ENCODE measurements at places on chromosomes 16 and 17.

DNA sequence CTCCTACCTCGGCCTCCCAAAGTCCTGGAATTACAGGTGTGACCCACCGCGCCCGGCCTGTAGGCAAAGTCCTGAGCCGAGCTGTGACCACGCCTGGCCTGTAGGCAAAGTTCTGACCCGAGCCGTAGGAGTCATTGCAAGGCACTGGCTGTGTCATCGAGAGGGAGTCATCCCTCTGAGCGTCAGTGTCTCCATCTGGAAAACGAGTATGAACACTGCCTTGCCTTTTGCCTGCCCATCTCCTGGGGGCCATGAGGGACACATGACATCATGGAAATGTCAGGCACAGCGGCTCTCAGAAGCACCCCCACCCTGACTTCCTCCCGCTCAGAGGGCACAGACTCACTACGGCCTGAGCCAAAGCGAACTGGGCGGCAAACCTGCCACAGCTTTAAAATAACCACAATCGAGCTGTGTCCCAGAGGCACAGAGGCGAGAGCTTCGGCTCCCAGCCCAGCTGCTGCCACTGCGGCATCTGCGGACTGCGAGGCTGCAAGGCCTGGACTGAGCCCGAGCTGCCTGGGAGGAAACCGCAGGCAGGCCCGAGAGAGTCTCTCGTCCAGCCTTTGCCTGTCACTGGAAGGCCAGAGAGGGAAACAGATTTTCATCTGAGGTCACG is 50.8 kb downstream of the RPH3AL start:
- no peak for DNase-seq

DNA sequence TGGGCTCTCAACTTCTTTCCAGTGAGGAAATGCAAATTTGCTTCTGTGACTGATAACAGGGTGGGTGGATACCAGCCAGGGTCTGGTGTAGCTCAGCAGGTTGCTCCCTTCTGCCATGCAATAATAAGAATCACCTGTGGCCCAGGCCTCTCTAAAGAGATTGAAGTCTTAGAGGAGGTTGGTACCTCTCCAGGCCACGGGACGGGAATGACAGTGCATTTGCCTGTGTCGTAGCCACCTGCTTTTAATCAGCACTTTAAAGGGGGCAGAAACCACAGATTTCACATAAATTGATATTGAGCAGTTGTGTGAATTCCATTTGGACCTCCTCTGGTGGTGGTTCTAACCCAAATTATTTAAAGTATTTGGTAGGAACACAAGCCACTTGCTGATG is 246.9 kb downstream of the PRKCA start:
- DNase-seq = peak; percentile 64

DNA sequence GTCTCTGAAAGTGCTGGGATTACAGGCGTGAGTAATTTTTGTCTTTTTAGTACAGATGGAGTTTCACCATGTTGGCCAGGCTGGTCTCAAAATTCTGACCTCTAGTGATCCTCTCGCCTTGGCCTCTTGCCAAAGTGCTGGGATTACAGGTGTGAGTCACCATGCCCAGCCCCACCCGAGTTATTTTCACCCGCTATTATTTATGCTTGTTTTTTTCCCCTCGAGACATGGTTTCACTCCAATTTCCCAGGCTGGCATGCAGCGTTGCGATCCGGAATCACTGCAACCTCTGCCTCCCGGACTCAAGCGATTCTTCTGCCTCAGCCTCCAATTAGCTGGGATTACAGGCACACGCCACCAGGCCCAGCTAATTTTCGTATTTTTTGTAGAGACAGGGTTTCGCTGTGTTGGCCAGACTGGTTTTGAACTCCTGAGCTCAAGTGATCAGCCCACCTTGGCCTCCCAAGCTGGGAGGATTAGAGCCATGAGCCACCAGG is 9.2 kb downstream of the RPL23 start:
- no peak for DNase-seq

- DNase-seq = no peak
Observed at GRCh38 chr17:52170963-52171572, 12.6 kb upstream of the CA10 start.

DNA sequence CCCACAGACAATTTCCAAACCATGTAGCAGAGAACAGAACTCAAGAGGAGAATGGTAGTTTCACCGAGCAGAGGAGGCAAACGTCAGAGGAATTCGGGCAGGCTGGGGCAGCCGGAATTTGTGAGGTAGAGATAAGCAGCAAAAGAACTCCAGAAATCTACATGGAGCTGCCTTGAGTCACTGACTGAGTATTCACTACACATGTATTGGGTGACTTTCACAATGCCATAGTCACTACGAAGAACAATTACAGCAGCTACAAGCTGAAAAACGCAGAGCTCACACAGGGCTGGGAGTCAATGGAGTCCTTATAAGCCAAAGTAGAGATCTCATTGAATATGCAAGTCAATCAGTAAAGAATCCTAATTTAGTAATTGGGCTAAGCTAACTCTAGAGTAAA is 13.4 kb downstream of the CMC2 start:
- DNase-seq = peak; percentile 61

GRCh38 chr17:56833057-56833808 is 487 bp downstream of the C17orf67 start:
- DNase-seq = no peak

- no peak for DNase-seq
Observed at GRCh38 chr16:17205279-17206211, 265.2 kb downstream of the XYLT1 start.

DNA sequence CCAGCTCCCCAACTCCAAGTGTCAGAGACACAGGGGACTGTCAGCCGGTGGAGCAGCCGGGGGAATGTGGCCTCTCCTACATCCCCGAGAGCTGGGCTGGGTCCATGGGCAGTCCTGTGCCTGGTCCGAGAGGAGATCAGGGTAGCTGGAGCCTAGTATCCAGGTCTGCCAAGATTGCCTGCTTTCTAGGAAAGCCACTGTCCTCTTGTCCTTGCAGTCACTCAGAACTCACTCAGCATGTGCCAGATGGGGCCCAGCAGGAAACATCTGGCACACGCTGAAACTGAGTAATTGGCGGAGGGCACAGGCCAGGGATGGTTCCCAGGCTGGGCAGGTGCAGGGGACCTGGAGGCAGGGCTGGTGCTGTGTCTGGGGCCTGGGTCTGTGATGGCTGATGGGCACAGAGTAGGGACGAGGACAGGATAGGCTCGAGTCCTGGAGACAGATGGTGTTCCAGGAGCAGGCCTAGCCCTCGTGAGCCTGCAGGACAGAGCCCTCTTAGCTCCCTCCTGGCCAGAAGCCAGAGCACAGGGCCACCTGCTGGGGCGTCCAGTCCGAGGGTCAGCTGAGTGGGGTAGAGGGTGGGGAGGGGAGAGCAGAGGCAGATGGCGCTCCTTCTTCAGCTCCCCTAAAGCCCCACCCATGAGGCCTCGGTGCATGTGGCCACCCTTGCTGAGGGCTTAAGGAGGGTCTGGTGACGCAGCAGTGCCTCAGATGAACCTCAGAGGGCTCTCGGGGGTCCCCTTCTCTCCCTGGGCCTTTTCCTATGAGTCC is 31.1 kb downstream of the ADCY7 start:
- no peak for DNase-seq

DNA sequence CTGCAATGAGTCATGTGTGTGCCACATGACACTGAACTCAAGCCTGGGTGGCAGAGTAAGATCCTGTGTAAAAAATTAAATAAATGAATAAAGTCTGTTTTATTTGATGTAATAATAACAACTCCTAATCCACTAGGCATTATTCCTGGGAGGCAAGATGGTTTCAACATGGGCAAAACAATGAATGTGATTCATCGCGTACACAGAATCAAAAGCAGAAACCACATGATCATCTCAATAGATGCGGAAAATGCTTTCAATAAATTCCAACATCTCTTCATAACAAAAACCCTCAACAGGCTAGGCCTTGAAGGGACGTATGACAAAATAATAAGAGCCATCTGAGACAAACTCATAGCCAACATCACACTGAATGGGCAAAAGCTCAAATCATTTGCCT is 195.4 kb downstream of the CDH11 start:
- DNase-seq = no peak

- no peak for DNase-seq
Observed at GRCh38 chr17:68457168-68457538, at the start of gene WIPI1. Gene WIPI1 (minus strand): TSS chr17:68457496. CDS start chr17:68457421, 75 bp downstream.

- no peak for DNase-seq
Observed at GRCh38 chr16:30054959-30055553, 10.5 kb upstream of the ALDOA start.

DNA sequence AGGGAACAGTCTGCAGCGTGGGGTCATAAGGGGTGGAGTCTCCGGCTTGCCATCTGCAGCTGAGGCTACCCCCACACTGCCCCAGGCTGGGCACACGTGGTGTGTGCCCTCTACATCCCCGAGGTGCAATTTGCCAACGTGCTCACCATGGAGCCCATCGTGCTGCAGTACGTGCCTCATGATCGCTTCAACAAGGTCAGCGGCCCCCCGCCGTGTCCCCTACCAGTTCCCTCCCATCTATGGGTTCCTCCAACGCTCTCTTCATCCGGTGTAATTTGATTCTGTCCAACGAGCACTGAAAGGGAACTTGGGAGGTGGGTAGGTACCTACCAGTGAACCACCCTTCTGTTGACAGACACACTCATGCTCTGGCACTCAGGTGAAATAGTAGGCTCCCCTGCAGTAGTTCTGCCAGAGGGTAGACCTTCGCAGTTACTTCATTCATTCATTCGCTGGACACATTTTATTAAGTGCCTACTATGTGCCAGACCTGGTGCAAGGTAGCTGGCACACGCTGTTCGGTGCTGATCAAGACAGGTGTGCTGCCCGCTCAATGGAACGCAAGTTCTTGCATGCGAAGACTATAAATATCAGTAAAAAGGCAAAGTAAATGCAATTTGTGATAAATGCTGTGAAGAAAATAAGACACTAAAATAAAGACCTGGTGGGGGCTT is 2.7 kb downstream of the MLLT6 start:
- no peak for DNase-seq

GRCh38 chr16:74991593-74992403 is 6.9 kb upstream of the WDR59 start:
- no peak for DNase-seq

Data from HS-5 (cell line).